ENCODE measurements at places on chromosomes 2 and 18.

DNA sequence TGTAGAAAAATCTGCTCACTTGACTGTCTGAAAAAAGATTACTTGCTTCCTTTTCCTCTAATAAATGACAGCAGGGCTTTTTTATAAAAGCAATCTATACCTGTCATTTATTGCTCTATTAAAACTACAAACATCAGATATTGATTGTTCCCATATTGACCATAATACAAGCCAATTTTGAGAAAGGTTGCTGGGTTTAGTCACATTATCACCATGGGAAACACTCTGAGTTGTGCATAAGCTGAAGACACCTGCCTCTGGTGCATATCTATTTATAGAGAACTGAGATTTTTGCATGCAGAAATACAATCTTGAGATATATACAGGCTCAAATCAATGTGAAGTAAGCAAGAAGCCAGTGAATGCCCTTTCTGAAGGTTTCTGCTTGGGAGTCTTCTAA is 853.9 kb downstream of the DCC start:
- no peak for DNase-seq

DNA sequence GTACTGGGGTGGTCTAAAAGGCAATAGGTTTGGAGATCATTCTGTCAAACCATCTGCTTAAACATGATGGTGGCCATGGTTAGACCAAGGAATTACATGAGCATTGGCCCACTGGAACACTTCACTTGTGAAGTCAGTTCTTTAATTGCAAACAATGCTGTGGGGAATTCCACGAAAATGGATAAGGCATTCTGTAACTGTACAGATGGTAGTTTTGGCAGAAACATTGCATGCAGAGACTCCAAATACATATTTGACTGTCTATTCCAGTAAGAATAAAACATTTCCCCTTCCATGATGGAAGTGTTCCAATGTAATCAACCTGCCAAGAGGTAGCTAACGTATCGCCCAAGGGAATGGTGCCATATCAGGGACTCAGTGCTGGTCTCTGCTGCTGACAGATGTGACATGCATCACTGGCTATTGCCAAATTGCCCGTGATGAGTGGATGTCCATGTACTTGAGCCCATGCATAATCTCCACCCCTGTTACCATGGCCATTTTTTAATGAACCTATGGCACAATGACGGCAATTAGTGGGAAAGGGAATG is 417.9 kb downstream of the CDH7 start:
- DNase-seq: peak; percentile 74

GRCh38 chr2:64643838-64644457 is 9.8 kb downstream of the SERTAD2 start:
- DNase-seq: no peak

DNA sequence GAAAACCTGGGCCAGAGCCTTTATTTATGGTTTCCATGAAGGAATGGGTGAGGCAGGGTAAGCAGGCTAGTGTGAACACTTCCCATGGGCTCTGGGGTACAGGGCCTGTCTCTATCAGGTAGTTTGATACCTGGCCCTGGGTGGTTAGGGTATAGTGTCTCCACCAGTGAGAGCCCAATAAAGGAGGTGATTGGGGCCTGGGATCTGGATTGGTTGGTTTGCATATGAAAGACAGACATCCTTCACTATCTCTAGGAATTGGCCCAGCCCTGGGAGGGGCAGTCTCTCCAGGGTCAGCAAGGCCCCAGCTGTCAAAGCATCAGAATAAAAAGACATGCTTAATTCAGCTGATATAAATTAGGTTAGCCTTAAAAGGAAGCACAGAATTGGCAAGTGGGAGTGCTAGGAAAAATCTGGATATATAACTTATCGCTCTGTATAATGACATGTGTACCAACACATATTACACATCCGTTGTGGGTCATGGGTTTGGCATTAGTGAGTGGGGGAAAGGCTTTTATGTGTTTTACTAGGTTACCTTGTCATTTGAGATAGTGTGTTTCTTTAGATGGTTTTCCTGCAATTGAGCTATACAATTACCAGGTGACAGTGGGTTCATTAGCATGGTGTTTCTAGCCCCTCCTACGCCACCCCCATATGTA is 18.5 kb upstream of the TMEM178A start:
- DNase-seq: no peak

DNA sequence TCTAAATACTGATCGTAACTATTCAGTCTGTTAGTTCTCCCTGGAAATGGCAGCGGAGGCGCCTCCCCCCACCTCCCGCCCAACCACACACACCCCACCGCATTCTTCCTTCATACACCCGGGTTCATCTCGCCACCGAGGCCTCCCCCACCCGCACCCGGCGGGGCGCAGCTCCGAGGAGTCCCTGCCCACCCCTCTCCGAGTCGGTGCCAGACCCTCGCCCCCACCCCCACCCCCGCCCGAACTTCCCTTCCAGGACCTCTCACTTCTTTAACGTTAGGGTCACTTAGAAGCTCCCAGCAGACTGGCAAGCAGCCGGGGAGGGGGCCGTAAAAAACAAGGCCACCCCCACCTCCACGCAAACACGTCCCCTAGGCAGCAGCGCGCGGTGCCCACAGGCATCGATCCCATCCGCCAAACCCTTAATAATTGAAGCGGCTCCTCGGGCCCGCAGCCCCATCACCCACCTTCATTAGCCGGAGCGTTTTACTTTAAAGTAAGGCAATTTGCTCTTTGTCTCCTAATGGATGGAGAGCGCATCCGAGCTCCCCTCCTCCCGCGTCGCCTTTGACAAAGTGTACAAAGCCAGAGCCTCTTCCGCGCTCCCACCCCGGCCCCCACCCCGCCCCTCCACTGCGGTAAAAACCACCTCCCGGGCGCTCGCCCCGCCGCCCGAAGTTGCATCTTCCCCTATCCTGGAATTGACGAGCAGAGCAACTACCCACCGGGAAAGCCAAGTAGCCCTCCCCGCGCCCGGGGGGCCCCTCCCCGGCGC is 624 bp downstream of the ZNF516 start:
- peak; percentile 44 for DNase-seq

- DNase-seq: no peak
Measured at GRCh38 chr18:30177056-30177455, 865.5 kb downstream of the DSC3 start.

DNA sequence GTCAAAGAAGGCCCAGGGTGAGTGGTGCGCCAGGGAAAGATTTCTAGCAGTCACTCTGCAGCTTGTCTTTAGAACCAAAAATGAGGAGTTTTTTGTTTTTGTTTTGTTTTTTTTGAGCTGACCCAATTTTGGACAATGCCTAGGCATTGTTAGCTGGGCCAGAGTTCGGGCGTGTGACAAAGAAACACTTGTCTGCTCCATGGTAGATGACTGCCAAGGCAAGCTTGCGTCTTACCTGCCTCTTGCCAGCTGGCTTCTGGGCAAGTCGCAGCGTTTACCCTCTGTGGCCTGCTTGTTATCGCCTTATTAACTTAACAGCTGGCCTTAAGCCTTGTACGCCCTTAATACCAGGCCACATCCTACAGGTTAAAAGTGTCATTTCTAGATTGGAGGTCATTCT is 114.3 kb downstream of the GALNT1 start:
- DNase-seq: peak; percentile 77

GRCh38 chr2:190183539-190183938 is 121.0 kb upstream of the MSTN start:
- no peak for DNase-seq

DNA sequence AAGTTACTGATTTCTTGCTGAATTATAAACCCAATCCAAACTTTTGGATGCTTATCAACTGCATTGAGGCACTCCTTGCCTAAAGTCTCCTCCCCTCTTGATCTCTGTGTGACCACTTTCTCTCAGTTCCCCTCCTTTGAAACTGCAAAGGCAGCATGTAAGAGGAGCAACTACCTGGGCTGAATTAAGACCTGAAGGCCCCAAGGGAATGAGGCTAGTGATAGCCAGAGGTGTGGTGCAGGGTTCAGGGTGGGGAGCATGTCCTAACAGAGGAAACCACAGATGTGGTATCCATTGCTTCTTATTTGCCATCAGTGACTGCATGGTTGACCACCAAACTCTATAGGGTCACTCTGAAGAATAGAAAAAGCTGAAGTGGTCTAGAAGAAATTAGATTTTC is 557.9 kb downstream of the TNS1 start:
- no peak for DNase-seq

DNA sequence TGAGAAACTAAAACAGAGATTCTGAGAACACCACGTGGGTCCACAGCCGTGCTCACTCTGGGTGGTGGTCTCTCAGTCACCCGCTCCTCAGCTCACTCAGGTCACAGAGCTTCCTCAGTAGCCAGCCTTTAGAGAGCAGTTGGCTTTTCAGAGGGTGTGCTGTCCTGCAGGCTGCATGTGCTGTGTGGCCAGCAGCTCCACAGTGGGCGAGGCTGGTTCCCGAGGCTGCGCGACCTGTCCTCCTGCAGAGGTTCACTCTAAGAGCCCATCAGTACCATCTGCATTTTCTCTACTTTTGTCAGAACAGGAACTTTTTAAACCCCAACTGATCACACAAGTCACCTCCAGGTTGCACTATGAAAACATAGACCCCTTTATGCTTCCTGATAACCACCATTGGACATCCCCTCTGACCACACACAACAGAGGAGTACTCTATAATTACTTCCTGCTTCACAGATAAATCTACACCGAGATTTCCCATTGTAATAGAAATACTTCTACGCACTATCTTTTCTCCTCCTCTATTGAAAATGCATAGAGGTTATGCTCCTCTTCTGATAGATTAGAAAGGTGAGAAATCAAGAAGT is 93.1 kb downstream of the GYPC start:
- no peak for DNase-seq

DNA sequence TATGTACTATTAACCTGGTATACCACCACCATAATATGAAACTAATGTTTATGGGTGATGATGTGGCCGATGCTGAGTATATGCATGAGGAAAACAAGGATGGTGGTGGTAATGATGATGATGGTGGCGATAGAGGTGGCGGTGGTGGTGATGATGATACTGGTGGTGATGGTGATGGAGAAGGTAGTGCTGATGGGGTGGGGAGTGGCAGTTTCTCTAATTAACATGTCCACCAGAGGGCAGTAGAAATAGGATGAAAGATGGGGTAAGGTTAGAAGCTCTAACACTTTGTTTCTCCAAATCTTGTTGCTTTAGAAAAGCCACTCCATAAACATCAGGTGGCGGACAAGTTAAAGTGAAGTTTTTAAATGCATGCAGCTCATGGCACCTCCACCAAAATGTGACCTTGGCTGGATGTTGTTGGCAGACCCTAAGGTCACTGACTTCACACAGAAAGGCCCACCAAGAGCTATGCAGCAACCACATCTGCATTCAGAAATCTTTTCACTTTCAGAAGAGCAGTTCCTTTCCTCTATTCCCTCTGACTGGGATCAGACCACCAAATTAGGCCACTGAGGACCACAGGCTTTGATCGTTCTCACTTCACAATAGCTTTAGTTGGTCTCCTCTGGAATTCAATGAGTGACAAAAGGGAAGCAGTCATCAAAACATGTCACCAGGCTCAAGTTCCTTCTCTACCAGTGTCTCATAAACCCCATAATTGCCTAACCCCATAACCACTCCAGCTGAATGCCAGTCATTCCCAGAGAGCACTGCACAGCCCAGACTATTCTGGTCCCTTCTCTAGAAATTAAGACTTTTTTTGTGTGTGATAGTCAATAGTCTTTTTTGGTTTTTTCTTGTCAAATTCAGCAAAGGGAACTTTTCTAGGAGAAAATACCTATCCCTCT is 7.5 kb upstream of the BCL11A start:
- DNase-seq: peak; percentile 38

DNA sequence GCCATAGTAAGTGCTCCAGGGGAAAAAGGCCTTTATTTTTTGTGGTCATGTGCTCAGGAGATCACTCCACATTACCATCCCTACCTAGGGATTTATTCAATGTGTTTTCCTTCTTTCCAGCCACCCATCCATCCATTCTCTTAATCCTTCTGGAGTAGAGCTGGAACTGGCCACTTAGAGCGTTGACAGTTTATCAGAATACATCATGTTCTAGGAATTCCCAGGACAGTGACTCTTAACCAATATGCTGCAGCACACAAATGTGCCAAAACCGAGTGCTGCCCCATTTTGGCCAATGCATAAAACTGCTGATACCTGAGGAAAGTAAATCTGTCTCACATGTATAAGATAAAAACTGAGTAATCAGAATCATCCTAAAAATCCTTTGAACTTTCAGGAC is 63.7 kb downstream of the FARSB start:
- no peak for DNase-seq

- no peak for DNase-seq
Measured at GRCh38 chr2:38711558-38711957, 39.6 kb downstream of the SRSF7 start.

- no peak for DNase-seq
Measured at GRCh38 chr2:199405241-199405640, 52.5 kb downstream of the SATB2 start.

- DNase-seq: peak; percentile 5
Measured at GRCh38 chr18:79614211-79614955, 65.2 kb upstream of the CTDP1 start.

GRCh38 chr2:5379811-5380210 is 312.4 kb upstream of the SOX11 start:
- no peak for DNase-seq

GRCh38 chr2:205703471-205704126 is 21.3 kb downstream of the NRP2 start:
- DNase-seq: no peak

DNA sequence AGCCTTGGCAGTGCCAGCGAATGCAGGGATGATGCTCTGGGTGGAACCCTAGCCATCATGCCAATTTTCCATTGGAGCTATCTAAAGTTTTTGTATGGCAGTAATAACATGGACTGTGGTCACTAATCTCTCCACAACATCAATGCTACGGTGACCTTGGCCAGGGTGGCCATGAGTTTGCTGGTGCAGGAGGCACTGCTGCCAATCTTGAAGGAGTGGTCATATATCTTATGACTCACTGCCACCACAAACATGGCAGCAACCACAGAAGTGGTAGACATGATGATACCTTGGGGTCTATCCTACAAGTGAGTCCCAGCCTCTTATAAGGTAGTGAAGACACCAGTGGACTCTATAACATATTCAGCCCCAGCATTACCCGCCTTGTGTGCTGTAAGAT is 104.6 kb downstream of the EVA1A start:
- DNase-seq: no peak

GRCh38 chr2:175744000-175744399 is 258.1 kb downstream of the LNPK start:
- DNase-seq: no peak

DNA sequence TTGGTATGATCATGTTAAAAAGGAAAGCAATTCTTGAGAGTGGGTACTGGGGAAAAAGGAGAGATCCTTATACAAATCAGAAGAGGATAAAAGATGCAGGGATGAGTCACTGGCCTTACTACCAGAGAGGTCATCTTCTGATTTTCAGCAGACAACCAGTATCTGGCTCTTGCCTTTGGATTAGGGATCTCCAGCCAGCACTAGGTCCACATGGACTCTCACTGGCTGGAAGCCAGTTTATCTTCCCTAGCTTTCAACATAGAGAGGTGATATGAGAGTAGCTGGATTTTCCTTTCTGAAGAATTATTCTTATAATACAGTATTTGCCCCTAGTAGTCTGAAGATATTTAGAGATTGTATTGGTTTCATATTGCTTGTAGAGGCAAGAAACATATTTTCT is 30.2 kb downstream of the CERKL start:
- no peak for DNase-seq

DNA sequence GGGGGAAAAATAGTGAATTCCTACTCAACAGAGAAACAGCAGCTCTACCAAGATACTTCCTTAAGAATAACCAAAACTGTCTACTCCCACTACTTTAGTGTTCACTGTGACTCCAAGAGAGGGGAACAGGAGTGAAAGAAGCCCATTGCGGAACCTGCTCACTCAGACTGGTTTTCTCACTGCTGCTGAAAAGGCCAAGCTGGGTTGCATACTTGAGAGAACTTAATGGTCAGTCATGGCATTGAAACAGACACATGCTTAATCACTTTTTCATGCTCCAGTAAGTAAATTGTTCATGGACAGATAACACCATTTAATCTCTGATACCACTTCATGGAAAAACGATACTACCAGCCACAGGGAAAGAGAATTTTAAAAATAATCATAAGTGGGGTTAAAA is 35.7 kb upstream of the SLC8A1 start:
- no peak for DNase-seq

Data from NCI-H2171 treated with DMSO at 0.1 percent for 48 hours (cell line).